ENCODE measurements at places on chromosomes 4 and X. TPM values are rescaled to one million over a fixed set of nuclear protein-coding genes. Genes with fewer than 3 reads are reported as not detected.

GRCh38 chr4:57607566-57608180 lies 497.5 kb upstream of the IGFBP7 start:
- no peak for DNase-seq

DNA sequence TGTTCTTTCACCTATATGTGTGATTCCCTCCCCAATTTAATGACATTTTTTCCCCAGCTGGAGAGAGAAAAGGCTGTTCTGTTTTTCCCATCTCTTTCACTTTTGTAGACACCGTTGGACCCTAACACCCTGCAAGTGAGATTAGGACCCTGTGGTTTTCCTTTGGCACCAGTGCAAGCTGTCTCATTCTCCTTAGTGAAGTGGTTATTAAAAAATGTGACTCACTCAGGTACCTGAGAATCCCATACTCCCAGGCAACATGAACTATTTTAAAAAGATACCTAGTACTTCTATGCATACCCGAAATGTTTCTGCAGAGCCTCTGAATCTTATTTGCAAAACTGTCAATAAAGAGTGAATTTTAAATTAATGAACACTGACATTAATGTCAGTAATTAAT lies 175.7 kb upstream of the TBC1D9 start:
- no peak for DNase-seq

GRCh38 chr4:39308611-39309010 lies 57.6 kb downstream of the RFC1 start:
- no peak for DNase-seq

GAGE12J gene
- not detected for total RNA-seq

DCHS2 gene
- total RNA-seq: 0.05 TPM

TLR6 gene
- 1.2 TPM for total RNA-seq

DNA sequence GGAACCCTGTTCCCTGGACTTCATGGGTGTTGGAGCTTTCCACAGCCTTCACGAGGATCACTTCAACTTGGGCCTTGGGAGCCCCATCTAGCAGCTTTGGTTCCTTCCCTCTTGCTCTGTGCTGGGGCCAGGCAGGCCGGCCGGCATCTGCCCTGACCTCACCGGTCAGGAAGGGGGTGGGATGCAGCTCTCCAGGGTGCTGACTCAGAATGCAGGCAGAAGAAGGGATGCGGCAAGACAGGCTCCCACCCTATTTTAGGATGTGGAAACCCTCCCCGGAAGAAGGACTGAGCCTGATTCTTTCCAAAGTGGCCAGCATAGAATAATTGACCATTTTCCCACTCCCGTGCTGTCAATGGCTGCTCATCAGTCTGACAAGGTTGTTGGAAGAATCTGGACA lies 47.1 kb downstream of the FHDC1 start:
- no peak for DNase-seq

DNA sequence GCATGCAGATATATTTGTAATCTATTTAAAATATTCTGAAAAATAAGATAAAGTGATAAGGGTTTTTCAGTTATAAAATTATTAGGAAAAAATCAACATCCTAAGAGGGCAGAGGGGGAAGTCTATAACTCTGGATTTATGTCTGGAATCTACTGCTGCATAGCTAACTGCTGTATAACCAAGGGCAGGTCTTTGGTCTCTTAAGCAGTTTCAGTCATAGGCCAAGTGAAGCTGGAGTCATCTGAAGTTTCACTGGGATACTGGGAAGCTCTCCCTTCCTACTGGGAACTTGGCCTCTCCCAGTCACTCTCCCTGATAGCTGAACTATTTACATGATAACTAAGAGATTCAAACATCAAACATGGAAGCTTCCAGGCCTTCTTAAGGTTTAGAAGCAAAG lies 1409.9 kb upstream of the PCDH7 start:
- DNase-seq: no peak

DNA sequence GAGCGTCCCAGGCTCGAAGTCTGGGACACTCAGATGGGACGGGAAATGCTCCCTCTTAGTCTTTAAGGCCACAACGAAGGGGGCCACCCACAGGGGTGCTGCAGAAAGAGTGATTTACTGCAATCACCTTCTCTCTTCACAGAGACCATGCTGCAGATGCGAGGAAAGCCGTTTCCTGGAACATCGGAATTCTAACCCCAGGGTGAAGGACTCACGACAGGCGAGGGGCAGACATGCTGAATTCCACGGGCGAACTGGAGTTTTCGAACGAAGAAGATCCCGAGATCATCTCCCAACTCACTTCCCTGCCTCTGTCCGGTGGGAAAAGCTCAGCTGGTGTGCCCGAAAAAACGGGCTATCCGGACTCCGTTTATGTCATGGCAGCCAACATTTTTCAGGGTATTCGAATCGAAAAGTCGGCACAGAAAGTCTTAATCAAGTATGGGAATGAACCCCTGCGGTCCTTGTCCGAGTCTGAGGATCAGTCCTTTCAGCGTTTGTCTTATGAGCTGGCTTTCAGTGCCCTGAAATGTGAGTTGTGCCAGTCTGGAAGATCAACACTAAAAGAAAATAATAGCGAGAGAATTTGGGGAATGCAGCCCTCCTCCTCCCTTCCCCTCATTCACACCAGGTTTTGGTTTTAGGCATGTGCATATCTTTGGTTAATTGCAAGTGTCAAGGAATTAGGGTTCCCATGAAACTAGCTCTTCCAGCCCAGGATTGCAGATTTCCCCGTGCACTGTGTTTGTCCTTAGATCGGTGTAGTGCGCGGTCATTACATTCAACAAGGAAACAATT lies 905 bp downstream of the NSUN7 start:
- no peak for DNase-seq

TMPRSS11F gene
- not detected for total RNA-seq

MAGEC1 gene
- not detected for total RNA-seq

ENOPH1 gene
- 36.5 TPM for total RNA-seq

SAT1 gene
- total RNA-seq: 127 TPM

DNA sequence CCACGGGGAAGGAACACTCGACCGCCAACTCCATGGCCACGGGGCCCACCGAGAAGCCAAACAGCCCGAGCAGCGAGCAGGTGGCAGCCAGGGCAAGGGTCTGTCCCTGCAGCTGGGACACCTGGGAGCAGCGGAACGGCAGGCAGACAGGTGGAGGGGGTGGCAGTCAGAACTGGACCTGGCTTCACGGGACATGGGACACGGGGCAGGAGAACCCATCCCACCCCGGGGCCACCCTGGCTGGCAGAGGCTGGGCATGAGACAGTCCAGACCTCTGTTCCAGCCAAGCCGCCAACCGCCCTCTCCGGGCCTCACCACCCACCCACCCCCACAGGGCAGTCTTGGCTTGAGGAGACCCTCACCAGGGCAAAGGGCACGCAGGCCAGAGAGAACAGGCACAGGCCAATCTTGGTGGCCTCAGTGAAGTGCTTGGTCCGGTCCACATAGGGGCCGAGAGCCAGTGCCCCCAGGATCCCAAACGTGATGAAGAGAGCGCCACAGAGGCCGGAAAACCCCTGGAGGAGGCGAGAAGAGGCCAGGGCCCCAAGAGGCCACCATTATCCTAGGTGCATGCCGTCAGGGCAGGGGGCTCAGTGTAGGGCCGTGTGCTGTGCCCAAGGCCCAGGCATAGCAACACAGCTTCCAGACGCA lies 5.6 kb downstream of the SLC49A3 start:
- no peak for DNase-seq

- DNase-seq: no peak
These were observed 272.5 kb downstream of the ADAM29 start for GRCh38 chr4:175190654-175191053.

AFF2 gene
- 2.8 TPM for total RNA-seq

DNA sequence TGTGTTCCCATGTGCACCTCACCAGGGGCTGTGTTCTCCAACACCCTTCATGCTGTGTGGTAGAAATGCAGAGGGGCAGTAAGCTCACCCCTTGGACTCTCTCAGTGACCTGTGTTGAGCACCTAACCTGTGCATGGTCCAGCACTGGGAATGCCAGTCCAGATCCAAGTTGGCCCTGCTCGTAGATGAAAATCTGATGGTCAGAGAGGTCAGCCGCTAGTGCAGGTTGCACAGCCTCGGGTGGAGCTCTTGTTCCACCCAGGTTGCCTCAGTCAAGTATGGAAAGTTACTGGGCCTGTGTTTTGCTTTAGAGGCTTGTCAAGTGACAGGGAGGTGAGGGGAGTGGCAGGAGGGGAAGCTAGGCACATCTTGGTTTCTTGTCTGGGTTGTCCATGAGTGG lies 51.3 kb downstream of the NOP14 start:
- no peak for DNase-seq

DNA sequence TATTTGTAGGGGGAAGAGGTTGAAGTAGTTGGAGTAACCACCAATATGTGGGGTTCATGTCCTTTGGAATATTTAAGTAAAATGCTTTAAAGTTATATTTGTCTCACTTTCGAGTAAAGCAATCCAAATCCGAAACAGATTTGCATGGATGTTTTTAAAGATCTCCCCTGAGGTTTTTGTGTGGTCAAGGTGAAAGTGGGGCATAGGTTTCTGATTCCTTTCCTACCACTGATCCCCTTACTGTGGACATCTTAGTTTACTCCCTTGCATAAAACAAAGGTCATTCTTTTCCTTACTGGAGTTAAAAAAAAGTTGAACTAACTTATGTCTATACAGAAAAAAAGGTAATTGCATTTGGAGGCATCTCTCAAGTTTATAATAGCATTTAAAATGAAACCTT lies 71.9 kb upstream of the PHOX2B start:
- no peak for DNase-seq

PHKA1 gene
- total RNA-seq: 2.1 TPM

DNA sequence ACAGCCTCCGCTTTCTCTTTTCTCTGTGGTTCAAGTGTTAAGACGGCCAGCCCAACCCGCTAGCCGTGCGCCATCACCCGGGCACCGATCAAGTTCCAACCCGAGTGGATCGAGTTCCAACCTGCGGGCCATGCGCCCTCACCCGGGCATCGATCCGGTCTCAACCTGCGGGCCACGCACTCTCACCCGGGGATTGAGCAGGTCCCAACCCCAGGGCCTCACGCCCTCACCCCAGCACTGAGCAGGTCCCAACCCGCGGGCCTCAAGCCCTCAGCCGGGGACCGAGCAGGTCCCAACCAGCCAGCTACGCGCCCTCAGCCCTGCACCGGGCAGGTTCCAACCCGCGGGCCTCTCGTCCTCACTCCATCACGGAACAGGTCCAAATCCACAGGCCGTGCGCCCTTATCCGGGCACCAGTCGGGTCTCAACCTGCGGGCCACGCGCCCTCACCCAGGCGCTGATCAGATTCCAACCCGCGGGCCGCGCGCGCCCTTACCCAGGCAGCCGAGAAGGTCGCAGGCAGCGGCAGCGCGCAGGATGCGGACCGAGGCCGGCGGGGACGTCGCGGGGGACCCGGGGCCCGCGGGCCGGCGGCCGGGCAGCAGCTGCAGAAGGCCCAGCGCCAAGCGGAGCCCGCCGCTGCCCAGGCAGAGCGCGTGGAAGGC lies 443 bp downstream of the GPR143 start:
- DNase-seq: no peak

H2BW1 gene
- not detected for total RNA-seq

- no peak for DNase-seq
These were observed 122.9 kb downstream of the LDB2 start for GRCh38 chr4:16775411-16776154.

DNA sequence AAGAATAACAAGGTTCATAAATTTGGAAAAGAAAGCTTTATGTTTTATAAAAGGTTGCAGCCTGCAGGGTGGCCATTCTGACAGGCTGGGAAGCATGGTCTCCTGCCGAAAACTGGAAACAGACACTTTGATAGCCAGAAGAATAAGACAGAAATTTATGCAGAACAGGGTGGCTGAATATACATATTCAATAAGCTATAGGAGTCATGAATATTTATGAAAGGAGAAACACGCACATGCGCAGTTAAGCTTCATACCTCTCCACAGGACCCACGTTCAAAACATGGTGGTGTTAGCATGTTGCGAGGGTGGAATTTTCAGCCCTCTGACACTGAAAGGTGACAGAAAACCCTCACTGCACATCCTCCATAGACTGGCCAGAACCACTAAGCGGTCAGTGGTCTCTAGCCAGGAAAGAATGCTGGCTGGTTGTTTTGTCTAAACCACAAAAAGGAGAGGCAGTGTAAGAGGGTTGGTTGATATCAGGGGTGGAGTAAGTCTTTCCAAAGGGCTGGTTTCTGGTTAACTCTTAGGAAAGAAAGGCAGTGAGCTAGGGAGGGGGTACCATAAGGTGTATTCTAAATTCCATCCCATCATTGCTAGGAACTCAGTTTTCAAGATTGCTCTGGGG lies 58.2 kb downstream of the ANXA10 start:
- no peak for DNase-seq

GRCh38 chr4:106409901-106410889 lies 41.6 kb upstream of the GIMD1 start:
- no peak for DNase-seq

GRCh38 chrX:69919749-69920148 lies 130.0 kb downstream of the AWAT2 start:
- DNase-seq: no peak

- no peak for DNase-seq
These were observed 34.1 kb upstream of the IL1RAPL1 start for GRCh38 chrX:28552882-28553829.

CITED1 gene
- total RNA-seq: not detected

GRCh38 chr4:177446586-177446985 lies 4.3 kb upstream of the AGA start:
- no peak for DNase-seq

PGAM4 gene
- not detected for total RNA-seq

GRCh38 chrX:105745863-105746262 lies 76.5 kb upstream of the NRK start:
- no peak for DNase-seq

BMX gene
- not detected for total RNA-seq

- DNase-seq: no peak
These were observed 552.6 kb downstream of the PCDH19 start for GRCh38 chrX:99857455-99857854.

DNA sequence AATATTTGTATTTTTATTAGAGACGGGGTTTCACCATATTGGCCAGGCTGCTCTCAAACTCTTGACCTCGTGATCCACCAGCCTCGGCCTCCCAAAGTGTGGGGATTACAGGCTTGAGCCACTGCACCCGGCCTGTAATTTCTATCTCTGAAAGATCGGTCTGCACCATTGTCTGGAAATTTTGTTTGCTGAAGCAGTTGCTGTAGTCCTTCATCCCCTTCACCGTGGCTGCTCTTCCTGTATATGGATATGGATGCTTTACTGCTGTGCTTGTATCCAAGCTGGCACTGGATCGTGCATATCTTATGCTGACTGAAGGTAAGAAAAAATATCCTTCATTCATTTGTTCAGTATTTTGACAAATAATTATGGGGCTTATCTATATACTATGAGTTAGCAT lies 338.4 kb upstream of the GNPDA2 start:
- no peak for DNase-seq
